ENCODE measurements at places on chromosomes 3 and 15. TPM values are rescaled to one million over a fixed set of nuclear protein-coding genes. Genes with fewer than 3 reads are reported as not detected.

DNA sequence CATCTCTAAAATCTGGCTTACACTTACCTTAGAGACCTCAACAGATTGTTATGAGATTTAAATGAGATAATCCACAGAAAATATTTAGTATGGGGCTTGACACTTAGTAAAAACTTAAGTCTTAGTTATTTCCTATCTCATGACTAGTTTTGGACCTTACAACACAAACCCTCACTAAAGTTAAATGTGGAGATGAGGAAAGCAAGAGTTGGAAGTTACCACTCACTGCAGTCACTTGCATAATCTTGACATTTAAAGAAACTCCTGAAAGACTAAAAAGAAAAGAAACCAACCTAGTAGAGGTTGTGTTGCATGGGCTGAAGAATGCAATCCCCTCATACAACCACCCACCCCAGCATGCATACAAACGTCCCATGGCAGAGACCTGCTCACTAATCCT is 40.1 kb downstream of the ITGB5 start:
- DNase-seq = no peak

DNA sequence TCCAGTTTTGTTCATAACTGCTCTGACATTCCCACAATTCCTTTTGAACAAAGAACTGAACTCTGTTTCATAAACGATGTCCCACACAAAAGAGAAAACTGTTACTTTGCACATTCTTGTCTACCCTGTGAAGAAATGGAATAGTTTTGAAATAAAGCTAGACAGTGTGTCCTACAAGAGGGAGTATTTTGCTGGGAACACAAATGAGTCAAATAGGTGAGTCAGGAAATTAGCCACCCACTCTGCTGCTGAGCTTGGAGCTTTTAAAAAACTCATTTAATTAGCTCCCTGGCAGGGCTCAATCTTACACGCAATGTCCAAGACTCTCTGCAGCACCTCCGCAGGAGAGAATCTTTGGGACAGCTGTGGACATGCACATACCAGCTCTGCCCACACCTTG is 193.4 kb downstream of the SLC9A9 start:
- DNase-seq = no peak

DNA sequence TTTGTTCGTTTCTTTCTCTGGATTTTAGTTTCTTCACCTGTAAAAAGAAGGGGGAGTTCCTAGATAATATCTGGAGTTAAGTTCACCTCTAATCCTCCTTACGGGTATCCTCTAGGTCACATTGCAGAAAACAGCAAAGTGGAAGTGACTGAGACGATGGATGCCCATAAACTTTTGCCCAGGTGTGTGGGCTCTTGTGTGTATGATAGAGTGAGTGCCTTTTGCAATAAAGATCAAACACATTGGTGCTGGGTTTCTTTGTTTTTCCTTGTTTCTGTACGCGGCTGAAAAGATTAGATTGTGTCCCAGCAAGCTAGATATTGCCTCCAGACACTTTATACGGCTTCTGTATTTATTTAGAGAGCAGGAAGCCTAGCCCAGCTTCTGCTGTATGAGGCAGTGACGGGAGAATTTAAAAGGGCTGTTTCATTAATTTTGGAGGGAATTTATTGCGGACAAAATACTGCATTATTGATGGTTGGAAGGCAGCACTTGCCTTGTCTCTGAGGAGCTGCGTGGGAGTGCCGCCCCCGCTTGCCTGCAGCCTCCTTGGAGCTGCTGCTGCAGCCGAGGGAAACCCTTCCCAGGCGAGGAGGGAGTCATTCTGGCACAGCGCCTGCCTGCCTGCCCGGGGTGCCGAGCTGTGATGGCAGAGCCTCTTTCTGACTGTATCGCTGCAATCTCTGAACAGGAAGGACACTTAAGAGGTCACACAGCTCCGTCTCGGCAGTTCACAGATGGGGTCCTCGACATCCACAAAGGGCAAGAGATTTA is 38.5 kb downstream of the PYDC2 start:
- no peak for DNase-seq

DNA sequence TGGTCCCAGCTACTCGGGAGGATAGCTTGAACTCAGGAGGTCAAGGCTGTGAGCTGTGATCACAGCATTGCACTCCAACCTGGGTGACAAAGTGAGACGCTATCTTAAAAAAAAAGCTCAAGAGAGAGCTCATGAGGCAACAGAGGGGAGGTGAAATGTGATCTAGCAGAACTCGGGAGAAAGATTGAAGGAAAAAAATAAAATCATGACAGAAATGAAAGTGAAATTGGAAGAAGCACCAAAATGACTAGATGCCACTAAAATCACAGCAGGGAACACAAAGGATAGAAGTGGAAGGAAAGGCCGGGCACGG is 109.4 kb upstream of the BNIP2 start:
- DNase-seq = no peak

DNA sequence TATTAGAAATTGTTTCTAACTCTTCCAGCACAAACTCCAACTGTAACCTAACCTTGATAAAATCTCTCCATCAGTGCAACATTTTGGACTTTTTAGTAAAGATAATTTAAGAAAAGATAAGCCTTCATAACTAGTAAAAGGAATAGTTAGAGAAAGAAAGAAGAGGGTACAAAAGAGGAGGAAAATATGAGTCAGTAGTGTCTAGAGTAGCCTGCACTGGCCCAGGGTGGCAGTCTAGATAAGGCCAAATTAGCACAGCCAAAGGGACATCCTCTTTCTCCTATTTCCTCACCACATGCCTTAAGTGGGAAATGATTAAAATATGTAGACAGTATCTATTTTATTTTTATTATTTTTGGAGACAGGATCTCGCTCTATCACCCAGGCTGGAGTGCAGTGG is 3.7 kb downstream of the PROS1 start:
- no peak for DNase-seq

DNA sequence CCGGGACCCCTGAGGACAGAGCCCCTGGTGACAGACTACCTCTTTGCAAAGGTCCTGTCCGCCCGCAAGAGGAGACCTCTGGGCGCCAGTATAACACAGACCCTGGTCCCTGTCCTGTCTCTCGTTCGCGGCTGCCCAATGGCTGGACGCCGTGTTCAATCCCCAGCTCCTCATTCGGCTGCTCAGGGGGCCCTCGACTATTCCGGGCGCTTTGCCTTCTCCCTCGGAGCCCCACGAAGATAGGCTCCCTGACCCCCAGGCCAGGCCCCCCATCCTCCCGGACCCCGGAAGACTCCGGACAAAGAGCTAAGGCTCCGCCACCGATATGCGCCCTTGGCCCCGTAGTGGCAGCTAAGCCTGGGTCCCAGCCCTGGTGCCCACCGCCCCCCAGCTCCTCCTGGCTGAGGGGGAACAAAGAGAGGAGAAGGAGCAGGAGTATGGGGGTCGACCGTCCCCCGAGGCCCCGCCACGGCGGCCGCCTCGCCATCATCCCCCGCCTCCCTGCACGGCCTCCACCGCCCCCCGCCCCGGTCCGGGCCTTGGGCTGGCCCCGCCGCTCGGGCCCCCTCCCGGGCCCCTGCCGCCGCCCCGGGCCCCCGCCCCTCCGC is 437 bp downstream of the CELSR3 start:
- peak; percentile 15 for DNase-seq

- no peak for DNase-seq
Observed at GRCh38 chr3:147412261-147412916, 3.2 kb downstream of the ZIC1 start.

DNA sequence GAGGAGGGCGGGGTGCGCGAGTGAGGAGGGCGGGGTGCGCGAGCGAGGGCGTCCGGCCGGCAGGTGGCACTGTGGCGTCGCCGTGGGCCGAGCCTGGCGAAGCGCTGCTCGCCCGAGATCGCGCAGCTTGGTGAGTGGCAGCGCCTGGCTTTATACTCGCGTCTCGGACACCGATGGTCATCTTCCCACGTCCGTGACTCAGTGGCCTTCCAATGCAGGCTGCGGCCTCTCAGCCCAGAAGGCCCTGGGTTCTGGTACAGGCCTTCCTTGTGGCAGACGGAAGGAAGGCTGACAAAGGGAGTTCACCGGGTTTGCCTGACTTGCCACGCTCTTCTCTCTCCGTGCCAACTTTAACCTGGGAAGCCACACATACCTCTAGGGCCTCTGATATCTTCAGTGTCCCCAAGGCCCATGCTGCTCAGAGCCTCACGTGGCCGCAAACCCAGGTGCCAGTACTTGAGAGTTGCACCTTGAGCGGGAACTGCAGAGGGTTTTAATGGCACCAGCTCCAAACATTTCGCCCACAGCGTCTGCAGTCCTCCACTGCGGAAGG is 195.3 kb upstream of the LYSMD4 start:
- peak; percentile 90 for DNase-seq

GRCh38 chr3:13839253-13839652 is 40.6 kb downstream of the WNT7A start:
- DNase-seq = no peak

- no peak for DNase-seq
Observed at GRCh38 chr3:99529265-99529664, 109.1 kb upstream of the COL8A1 start.

DNA sequence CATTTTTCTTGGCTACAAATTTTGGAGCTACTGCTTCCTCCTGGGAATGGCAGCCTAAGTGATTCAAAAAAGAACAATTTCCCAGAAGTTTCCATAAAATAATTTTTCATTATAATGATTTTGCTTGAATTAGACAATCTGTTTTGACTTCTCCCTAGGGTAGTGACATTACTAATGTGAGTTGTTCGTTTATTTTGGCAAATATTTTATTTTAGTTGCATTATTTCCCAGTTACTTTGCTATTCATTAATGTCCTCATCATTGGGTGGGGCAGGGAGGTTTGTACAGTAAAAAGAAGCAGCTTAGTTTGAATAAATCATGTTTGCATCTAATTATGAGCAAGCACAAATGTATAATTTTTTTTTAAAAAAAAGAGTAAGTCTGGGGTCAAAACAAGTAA is 686.6 kb downstream of the ROBO2 start:
- no peak for DNase-seq

GRCh38 chr3:50617096-50617791 is at the start of gene MAPKAPK3:
MAPKAPK3 (plus strand) TSS chr3:50617151; CDS start chr3:50617566, 415 bp downstream.
- DNase-seq = peak; percentile 46

Gene SPINK8
- not detected for total RNA-seq

Gene NPRL2
- 46.4 TPM for total RNA-seq

Gene WNT5A
- total RNA-seq = 1.8 TPM

Gene CLDN18
- total RNA-seq = not detected

Gene LOXL1
- total RNA-seq = 2.5 TPM

Gene SPINT1
- total RNA-seq = 17.3 TPM

Gene TRH
- not detected for total RNA-seq

Gene CCDC39
- total RNA-seq = not detected

All from activated T-cell treated with anti-CD3 and anti-CD28 coated beads, Interleukin-2, amount 50 U/mL, for 72 hours (primary cell).